Gastroesophageal sphincter (tissue), 4 donors: ENCODE measurements at places on chromosomes 7 and 10. TPM values are rescaled to one million over a fixed set of nuclear protein-coding genes. Genes with fewer than 3 reads are reported as not detected.

DNA sequence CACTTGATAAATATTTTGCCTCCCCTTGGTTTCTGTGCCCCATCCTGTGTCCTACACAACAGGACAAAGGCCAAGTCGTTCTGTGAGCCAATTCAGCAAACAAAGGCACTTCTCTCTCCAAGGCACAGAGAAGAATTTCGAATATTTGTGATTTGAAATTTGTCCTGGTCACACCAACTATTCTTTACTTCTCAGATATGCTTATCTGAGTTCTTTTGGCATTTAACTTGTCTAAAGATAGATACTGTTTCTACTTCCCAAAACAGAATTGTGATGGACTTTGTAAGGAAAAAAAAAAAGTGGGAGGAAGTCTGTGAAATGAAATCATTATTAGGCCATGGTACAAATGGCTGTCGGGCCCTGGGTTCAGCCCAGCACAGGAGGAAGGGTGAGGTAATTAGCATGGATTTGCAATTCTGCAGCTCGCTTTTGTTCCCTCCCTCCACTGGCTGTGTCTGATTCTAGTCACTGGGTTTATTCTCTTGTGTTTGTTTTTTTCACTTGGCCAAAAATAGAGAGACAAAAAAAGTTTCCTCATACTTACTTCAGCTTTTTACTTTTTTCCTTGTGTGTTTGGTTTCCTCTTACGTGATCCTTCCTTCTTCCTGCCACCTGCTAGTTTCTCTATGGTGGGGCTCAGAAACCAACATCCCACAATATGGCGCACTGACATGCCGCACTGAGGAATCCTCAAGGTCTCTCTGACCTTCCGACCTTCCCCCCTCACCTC lies 108.2 kb upstream of the MKLN1 start:
- H3K27ac ChIP-seq: peak overlapping the region; percentile 67
- peak; percentile 97 for ATAC-seq
- H3K4me3 ChIP-seq: no peak overlapping the region
- H3K27me3 ChIP-seq: no peaks in the 10 kb centered on the region

DNA sequence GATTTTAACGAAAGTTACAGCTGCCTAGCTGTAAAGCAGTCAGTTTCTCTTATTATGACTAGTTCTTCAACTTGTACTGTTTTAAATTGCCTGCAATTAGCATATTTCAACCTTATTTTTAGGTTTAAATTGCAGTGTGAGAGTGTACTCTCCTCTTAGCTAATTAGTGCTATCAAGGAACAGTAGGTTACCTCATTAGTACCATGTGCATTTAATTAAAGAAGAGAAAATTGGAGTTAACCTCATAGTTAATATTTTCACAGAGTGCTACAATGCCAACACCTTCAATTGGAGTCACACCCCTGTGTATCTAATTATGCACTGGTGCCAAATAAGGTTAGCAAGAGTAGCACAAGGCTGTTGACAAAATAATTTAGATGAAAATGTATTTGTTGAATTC lies 154.6 kb downstream of the FOXP2 start:
- no peaks in the 10 kb centered on the region for H3K4me1 ChIP-seq
- H3K4me3 ChIP-seq: no peak overlapping the region
- no peaks in the 10 kb centered on the region for H3K36me3 ChIP-seq
- H3K27ac ChIP-seq: no peak overlapping the region
- no peak for ATAC-seq

GRCh38 chr10:122077311-122077875 lies 88.4 kb downstream of the TACC2 start:
- no peak overlapping the region for H3K4me3 ChIP-seq
- no peaks in the 10 kb centered on the region for H3K36me3 ChIP-seq
- no peak overlapping the region for H3K27ac ChIP-seq
- H3K4me1 ChIP-seq: peaks cover 14% of the 10 kb centered on the region
- ATAC-seq: no peak

The NYAP1 gene
- total RNA-seq: 1.7 TPM

The PRKCQ gene
- 3.0 TPM for total RNA-seq

The MET gene
- 21.1 TPM for total RNA-seq

The NUPR2 gene
- 0.77 TPM for total RNA-seq

The FBH1 gene
- total RNA-seq: 101 TPM

The SYT15 gene
- total RNA-seq: 11.2 TPM

The H2BK1 gene
- not detected for total RNA-seq
